Activated T-cell treated with anti-CD3 and anti-CD28 coated beads for 48 hours (primary cell): ENCODE measurements at places on chromosomes 7 and 10.

GRCh38 chr10:28220811-28221210 lies 82.1 kb downstream of the MPP7 start:
- no peak for DNase-seq

GRCh38 chr7:151256410-151257045 lies 8.0 kb upstream of the SMARCD3 start:
- DNase-seq: no peak

DNA sequence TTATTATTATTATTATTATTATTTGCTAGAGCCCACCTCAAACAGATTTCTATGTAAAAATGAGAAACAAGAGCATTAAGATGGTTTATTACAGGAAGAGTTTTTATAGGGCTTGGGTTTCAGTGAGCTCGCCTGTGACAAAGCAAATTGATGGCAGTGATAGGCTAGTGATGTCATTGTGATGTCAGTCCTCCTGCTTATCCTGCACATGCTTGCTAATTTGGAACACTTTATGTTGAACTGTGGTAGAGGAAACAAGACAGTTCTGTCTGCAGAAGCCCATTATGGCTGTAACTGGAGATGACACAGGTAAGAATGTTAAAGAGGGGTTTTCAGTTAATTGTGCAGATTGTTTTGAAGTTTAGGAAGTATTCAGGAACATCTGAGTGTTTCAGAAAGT lies 68.3 kb downstream of the CREM start:
- no peak for DNase-seq

DNA sequence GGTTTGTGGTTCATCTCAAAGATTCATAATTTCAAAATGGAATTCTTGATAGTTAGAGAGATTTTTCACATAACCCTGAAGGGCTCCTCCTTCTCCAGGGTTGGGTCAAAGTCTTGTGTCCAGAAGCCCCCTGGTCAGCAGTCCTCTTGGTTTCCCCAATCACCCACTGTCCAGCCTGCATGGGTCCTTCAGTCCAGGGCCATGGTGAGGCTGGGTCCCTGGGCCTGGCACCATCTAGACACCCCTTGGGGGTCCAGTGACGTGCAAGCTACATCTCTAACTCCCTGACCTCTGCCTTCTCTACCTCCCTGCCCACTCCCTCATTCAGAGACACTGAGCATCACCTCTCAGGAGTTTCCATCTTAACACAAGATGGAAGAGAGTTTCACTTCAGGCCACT lies 26.1 kb downstream of the ANXA8 start:
- DNase-seq: no peak

DNA sequence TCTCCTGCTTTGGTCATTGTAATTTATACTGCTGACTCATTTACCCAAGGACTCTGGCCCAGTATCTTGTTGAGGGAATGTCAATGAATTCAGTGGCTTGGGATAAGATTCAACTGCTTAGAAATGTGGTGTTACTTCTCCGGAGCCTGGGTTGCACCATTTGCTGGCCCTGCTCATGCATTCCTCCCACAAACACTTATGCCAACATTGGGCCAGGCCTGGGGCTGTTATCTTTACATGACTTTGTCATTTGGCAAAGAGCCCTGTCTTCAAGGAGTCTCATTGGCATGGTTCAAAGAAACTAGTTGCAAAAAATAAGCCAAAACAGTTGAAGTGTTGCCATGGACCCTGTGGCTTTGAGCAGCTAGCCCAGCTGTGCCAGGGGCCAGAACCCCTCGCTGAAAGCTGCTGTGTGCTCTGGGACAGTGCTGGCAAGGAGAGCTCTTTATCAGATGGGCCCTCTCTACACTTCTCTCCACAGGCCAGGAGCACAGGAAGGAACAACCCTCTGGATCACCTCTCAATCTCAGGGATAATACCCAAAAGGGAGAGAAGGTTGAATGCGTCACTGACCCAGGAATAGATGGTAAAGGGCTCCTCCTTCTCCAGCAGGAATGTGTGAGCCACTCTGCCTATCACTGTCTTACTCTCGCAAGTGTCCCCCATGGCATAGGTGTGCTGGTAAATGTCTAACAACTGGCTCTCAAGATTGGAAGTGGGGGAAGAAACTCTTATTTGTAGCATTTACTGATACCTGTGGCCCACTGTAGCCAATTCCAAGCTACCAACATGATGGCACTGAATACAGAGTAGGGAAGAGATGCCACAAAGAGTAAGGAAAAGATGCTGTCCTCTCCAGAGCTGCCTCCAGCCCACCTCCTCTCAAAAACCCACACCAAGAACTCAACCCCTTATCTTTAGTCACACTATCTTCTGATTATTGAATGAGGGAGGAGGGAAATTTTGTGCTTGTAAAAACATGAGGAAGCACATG lies 23.5 kb upstream of the PDE1C start:
- DNase-seq: no peak

- DNase-seq: no peak
Measured at GRCh38 chr7:150992833-150993302, 2.1 kb downstream of the NOS3 start.

DNA sequence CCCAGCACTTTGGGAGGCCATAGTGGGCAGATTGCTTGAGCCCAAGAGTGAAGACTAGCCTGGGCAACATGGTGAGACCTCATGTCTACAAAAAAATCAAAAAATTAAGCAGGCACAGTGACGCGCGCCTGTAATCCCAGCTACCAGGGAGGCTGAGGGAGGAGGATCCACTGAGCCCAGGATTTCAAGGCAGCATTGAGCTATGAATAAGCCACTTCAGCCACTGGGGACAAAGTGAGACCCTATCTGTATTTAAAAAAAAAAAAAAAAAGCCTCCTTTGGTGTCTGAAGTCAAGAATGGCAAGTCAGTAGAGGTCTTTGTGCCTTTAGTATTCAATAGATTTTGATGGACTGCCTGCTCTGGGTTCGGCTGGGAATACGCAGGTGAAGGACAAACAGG lies 85.7 kb downstream of the RALA start:
- DNase-seq: no peak

- no peak for DNase-seq
Measured at GRCh38 chr7:5634107-5634950, 147.1 kb downstream of the RNF216 start.

DNA sequence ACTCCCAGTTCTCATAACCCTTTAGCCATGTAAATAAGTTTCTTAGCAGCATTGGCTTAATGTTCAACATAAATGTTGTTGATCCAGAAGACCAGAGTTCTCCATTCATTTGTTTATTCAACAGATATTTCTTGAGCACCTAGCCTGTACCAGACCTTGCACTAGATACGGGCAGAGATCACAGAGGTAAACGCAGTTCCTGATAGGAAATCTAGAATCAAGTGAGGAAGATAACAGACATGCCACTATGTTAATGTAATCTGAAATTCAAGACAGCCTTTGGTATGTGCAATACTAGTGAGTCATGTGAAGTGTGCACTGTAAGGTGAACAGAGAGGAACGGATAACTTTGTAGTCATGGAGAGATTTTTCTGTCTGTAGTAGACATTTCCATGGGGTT lies 3.0 kb downstream of the BUB3 start:
- no peak for DNase-seq

DNA sequence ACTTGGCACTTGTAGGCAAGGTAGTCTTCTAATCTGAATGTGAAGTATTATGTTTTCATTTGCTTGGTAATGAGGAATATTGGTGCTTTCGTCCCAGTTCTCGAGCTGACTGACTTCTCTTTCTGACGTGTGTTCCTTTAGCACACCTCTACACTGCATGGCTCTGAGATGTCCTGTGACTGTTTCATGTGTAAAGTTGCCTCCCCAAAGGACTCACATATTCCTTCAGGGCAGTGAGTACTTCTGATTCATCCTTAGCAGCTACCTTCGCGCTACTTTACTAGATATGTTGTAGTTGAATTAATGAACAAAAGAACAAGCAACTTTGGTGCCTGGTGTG lies 113.7 kb downstream of the EGFR start:
- no peak for DNase-seq

GRCh38 chr10:88870089-88870488 lies 10.0 kb upstream of the STAMBPL1 start:
- no peak for DNase-seq
